ENCODE measurements at places on chromosomes 12 and 14. TPM values are rescaled to one million over a fixed set of nuclear protein-coding genes. Genes with fewer than 3 reads are reported as not detected.

GRCh38 chr12:75443709-75444108, 36.8 kb upstream of the GLIPR1 start:
- no peak overlapping the region for H3K27ac ChIP-seq
- no peak overlapping the region for H3K4me3 ChIP-seq
- no peak for DNase-seq
- H3K27me3 ChIP-seq: no peaks in the 10 kb centered on the region
- H3K36me3 ChIP-seq: no peaks in the 10 kb centered on the region

GRCh38 chr14:35133542-35134328, 11.4 kb downstream of the PRORP start:
- peaks cover 28% of the 10 kb centered on the region for H3K36me3 ChIP-seq
- no peaks in the 10 kb centered on the region for H3K27me3 ChIP-seq
- no peak overlapping the region for H3K4me3 ChIP-seq
- DNase-seq: no peak

The SOAT2 gene
- not detected for total RNA-seq

DNA sequence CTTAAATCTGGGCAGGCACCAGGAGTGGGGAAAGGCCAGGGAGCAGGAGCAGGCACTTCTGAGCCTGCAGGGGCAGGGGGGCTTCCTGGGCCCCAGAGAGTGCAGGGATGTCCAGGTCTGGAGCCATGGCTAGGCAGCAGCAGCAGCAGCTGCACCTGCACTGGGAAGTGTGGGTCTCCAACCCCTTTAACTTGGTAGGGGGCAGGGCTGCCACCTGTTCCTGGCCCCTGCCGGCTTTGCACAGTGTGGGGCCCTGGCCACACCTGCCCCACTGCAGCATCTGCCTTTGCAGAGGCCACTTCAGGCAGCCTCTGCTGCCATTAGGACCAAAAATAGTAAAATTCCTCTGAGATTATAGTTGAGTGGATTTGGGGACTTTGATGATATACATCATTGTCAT, 138.5 kb downstream of the SLC16A7 start:
- no peak for DNase-seq
- no peak overlapping the region for H3K27ac ChIP-seq
- no peak overlapping the region for H3K4me3 ChIP-seq

DNA sequence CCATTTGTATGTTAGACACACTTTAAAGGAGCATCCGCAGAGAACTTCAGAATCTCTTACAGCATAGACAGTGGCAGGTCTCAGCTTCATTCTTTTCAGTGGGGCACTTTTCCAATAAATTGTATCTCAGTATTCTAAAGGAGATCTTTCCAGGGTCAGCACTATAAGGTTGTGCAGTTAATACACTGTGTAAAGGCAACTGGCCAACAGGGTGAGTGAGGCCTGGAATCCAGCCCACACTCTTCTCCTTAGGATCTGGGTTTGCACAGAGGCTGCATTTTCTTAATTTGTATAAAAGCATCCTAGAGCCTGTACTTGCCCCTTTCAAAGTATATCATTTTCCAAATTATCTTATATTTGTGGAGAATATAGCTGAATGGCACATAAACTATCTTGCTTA, 94.2 kb downstream of the MYF5 start:
- H3K36me3 ChIP-seq: no peaks in the 10 kb centered on the region
- no peak overlapping the region for H3K27ac ChIP-seq
- H3K4me3 ChIP-seq: no peak overlapping the region

DNA sequence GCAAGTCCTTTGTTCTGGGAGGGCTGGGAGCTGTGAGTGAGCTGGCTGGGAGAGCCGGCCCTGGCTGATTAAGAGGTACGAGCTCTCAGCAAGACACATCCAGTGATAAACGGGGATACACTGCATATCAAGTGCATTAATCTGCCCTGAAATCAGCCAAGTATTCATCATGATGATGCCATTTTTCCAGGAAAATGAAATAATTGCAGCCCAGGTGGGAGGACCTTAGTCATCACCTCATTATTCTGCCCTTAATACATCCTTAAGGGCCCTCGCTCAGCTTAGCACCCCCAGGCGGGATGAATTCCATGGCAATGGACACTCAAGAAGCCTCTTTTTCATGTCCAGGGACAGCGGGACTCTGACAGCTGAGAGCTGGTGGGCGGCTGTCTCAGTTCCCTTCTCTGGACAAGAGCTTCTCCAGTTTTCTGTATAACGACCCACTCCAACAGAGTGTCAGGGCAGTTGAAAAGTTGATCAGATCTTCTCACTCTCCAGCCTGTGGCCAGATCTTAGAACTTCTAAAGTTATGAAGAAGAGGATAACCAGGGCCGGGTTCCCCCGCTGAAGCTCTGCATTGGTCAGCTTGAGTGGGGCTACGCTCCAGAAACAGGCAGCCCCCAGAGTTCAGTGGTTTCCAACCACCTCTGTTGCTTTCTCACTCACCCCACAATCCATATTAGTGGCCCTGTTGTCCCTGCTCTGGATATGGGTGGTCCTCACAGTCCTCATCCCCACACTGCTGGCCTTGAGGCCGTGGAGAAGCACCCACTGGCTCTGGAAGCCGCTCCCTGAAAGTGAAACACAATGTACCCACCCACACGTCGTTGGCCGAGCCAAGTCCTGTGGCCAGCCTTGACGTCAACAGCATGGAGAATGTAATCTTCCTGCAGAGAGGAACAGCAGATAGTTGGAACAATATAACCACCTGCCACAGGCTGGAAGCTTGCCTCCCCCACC, 306.2 kb upstream of the DIO3 start:
- DNase-seq: no peak
- no peak overlapping the region for H3K27ac ChIP-seq
- H3K27me3 ChIP-seq: peaks cover 5% of the 10 kb centered on the region
- no peaks in the 10 kb centered on the region for H3K4me1 ChIP-seq
- H3K4me3 ChIP-seq: no peak overlapping the region

DNA sequence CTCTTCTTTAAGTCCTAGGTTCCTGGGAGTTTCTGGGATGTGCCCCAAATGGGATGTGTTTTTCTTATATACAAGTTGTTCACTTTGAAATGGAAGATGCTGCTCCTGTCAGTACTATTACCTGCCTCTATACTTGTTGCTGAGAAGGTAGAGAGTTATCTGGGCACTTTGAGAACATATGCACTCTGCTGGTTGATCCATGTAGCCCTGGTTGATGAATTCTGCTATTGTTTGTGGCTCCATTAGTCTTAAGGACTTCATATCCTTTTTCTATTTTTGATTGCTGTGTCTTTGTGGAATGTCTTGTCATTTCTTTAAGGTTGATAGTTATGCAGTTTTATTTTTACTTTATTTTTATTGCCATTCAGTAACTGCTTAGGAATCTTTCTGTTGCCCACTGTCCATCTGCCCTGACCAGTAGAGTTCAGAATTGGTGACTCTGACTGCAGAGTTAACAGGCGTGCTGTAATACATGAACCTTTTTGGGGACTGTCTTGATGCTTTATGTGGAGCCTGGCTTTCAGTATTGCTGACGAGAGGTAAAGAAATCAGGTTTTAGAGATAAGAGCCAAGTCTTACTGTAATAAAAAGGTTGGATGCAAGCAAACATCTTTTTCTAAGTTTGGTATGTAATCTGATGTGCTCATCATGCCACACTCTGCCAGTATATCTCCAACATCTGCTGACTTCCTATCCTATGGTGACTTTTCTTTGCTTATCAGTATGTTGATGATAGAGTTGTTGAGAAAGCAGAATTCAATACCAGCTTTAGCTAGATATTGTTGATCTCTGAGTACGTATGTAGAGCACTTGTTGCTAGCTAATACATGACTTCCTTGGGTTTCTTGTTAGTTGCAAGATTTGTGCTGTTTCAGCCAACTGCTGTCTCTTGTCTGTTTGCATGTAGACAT, 1.6 kb downstream of the GMPR2 start:
- H3K27ac ChIP-seq: no peak overlapping the region
- H3K36me3 ChIP-seq: peaks cover 53% of the 10 kb centered on the region
- H3K27me3 ChIP-seq: no peaks in the 10 kb centered on the region
- peaks cover 46% of the 10 kb centered on the region for H3K4me1 ChIP-seq

DNA sequence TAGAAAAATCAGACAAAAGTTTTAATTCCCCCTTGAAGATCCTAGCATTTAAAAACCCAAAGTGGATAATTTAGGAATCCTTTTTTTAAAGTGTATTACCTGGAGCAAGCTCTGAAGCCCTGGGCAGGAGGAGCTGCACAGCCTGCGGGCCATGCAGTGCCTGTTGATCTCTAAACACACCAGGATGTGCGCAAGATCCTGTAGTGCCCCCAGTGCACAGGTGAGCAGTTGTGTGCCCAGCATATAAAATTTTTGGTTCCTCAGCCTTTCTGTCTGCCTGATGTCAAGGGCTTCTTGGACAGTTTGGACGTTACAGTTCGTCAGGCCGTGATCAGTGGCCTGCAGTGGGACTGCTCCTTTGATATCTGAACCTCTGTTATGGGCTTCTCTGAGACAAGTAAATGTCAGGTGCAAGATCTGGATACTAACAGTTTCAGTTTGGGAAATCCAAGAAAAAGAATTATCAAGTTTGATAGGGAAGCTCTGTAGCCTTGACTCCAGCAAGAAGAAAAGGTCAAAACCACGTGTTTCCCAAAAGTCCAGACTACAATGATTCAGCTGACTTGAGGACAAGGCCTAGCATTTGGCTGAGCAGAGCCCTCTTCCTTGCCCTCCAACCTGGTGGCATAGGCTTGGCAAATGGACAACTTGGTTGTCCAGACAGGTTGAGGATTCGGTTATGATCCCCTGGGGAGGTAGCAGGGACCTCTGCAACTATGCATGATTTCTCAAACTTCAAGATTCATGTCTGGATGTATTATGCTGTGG, 1.0 kb downstream of the ATXN7L3B start:
- H3K27me3 ChIP-seq: no peaks in the 10 kb centered on the region
- H3K4me1 ChIP-seq: peaks cover 6% of the 10 kb centered on the region
- peak overlapping the region; percentile 95 for H3K27ac ChIP-seq
- H3K4me3 ChIP-seq: peak overlapping the region; percentile 78
- H3K36me3 ChIP-seq: no peaks in the 10 kb centered on the region

The NELL2 gene
- 0.30 TPM for total RNA-seq

- H3K4me1 ChIP-seq: peaks cover 5% of the 10 kb centered on the region
- H3K27me3 ChIP-seq: peaks cover 50% of the 10 kb centered on the region
- H3K27ac ChIP-seq: no peak overlapping the region
- no peak overlapping the region for H3K4me3 ChIP-seq
Measured at GRCh38 chr12:131620520-131620919, 90.4 kb upstream of the SFSWAP start.

GRCh38 chr12:73867147-73867546, 670.5 kb upstream of the ATXN7L3B start:
- no peak overlapping the region for H3K27ac ChIP-seq
- H3K27me3 ChIP-seq: no peaks in the 10 kb centered on the region
- no peaks in the 10 kb centered on the region for H3K36me3 ChIP-seq
- no peak for DNase-seq
- H3K4me1 ChIP-seq: no peaks in the 10 kb centered on the region

GRCh38 chr12:43221216-43221615, 330.8 kb downstream of the ADAMTS20 start:
- H3K4me1 ChIP-seq: no peaks in the 10 kb centered on the region
- no peak overlapping the region for H3K27ac ChIP-seq
- no peak for DNase-seq
- H3K27me3 ChIP-seq: no peaks in the 10 kb centered on the region
- H3K4me3 ChIP-seq: no peak overlapping the region
- no peaks in the 10 kb centered on the region for H3K36me3 ChIP-seq

The KLRC3 gene
- not detected for total RNA-seq

Measured in heart left ventricle (tissue), 16 donors.